ENCODE measurements at places on chromosomes 16 and 17.
A peak's percentile ranks its signal among the peaks of the same experiment; 100 is the strongest.

DNA sequence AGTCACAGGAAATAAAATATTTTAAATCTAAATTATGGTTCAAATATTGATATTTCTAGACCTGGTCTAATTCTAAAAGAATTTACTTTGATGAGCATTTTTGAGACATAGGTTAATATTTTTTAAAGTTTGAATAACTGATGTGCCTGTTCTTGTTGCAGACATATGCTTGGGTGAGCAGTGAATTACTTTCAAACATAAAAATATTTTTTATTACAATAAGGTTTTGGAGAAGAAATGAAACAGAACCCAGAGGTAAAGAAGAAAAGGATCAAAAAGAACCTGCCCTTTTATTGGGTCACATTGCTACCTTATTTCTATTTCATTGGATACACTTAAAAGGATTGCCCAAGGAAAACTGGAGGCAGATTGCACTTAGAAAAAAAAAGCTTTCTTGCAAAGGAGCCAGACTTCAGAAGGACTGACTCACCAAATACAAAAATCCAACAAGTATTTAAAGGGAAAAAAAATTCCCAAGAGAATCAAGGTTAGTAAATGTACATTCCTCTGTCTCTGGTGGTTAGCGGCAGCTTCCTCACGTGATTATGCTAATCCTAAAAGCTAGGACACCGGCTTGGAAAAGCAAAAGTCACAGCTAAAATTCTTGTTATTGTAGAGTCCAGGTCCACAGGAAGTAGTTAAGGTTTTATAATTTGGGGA lies 18.5 kb downstream of the ENPP7 start:
- DNase-seq, result no peak

DNA sequence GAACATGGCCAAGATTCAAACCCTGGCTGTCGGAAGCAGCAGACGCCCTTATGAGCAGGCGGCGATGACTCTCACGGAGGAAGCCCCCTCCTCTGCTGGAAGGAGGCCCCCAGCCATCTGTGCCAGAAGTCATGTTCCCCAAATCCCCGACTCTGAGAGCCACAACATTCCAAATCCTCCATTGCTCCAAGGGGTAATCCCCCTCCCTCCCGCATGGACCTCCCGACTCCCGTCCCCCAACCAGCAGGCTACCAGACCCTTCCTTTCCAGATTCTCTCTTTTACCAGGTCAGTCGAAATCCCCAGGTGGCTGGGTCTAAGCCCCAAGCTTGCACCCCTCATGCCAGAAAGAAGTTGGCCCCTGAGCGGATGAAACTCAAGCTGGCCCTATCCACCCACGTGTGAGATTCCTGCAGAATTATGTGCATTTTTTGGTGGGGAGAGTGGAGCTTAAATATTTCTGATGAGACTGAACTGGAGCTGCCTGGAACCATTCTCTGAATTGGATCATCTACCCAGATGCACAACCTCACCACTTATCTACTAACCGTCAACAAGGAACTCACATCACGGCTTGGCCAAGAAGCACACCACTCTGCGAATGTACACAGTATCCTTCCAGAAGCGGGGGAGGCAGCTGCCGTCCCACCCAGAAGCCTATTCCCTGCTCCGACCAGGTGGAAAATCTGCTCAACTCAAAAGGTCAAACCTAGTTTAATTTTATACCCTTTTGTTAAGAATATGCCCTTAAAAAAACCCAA lies 283.5 kb downstream of the C16orf95 start:
- DNase-seq, result no peak

DNA sequence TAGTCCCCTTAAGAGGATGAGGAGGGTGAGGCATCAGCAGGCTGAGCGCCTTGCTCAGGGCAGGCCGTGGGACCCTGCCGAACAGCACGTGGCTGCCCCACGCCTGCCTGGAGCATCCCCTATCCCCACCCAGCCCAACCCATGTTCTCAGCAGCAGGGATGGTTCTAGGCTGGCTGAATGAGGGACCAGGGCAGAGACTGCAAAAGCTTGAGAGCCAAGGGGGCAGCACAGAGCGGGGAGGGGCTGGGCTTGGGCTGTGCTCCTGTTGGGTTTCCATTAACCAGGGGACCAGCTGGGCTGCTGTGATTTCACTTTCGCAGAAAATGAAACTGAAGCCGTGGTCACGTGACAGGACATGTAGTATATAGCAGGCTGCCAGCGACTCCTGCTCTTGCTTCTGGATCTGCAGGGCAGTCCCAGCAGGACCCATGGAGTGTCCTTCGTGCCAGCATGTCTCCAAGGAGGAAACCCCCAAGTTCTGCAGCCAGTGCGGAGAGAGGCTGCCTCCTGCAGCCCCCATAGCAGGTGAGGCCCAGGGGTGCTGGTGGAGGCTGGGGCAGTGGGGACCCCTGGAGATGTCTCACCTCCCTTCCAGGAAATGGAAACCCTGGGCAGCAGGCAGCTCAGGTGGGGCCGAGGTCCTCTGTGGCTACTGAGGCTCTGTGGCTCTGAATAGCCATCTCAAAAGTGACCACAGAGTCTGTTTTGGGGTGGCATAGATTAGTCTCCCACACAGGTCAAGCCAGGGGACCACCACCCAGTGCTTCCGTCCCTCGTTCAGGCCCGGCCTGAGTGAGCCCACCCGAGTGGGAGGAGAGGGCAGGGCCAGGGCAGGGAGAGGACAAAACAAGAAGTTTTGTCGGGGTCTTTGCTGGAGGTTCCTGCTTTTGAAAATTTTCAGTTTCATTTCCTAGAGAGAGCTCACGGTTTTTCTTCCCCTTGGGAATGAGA lies 2.9 kb downstream of the RNF213 start:
- DNase-seq, result no peak

DNA sequence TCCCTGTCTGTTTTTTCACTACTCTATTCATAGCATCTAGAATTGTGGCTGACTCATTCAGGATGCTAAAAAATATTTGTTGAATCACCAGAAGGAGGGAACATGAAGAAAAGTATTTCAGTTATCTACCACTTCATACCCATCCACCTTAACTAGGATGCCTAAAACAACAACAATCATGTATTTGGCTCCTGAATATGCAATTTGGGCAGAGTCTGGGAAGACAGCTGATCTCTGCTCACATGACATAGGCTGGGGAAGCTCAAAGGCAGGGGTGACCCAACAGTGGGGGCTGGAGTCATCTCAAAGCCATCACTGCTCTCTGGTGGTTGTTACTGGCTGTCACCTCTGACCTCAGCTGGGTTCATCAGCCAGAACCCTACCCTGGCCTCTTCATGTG lies 80.1 kb upstream of the RPL38 start:
- DNase-seq, result peak; percentile 76

GRCh38 chr17:13575922-13576419 lies 25.8 kb downstream of the HS3ST3A1 start:
- DNase-seq, result no peak

DNA sequence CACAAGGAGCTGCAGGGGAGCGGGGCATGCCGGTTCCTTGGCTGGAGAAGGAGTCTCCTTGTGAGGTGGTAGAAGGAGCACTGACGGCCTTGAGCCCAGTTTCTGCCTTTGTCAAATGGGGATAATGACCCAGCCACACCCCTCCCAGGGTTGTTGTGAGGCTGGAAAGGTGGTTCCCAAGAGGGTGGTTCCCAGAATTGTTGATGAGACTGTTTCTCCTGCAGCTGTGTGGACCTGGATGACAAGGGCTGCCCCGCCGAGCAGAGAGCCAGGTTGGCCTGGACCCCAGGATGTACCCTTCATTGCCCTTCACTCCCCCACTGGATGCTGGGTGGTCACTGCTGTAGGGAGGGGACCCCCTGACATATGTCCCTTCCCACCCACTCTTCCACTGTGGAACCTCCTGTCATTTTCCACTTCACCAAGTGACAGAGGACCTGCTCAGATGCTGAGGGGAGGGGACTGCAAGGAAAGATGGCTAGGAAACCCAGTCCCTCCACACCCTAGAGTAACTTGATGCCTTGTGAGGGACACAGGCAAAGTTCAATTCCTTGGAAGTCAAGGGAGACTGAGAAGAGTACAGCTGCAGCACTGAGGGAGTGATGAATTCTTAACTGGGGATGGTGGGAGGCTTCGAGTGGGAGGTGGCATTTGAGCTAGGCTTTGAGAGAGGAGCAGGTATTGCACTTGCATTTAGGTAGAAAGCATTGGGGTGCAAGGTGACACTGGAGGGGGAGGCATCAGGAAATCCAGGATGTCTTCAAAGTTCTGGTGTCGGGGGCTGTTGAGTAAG lies 10.6 kb downstream of the MIEN1 start:
- no peak for DNase-seq

GRCh38 chr16:75026892-75027391 lies 28.1 kb downstream of the ZNRF1 start:
- no peak for DNase-seq

GRCh38 chr16:71637398-71637797 lies 11.4 kb downstream of the MARVELD3 start:
- no peak for DNase-seq

- peak; percentile 86 for DNase-seq
Observed at GRCh38 chr17:7323731-7324437, 5.3 kb downstream of the NEURL4 start.

DNA sequence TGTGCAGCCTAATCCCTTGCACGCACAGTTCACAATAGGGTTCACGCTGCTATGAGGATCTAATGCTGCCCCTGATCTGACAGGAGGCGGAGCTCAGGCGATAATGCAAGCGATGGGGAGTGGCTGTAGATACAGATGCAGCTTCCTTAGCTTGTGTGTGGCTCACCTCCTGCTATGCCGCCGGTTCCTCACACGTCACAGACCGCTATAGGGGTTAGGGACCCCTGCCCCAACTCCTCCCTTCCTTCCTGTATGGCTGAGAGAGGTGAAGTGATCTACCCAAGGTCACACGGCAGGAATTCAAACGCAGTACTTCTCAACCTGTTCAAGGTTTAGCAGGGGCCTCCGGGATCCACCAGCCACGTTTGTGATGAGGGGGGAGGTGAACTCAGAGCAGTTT lies 13.4 kb upstream of the PLLP start:
- DNase-seq, result no peak

GRCh38 chr17:42311240-42312034 lies 23.1 kb downstream of the STAT5A start:
- peak; percentile 96 for DNase-seq

- DNase-seq, result peak; percentile 67
Observed at GRCh38 chr16:10521681-10522274, 58.6 kb downstream of the EMP2 start.

All from islet precursor cell (in vitro differentiated cells).